ENCODE measurements at places on chromosomes 1 and 21. TPM values are rescaled to one million over a fixed set of nuclear protein-coding genes. Genes with fewer than 3 reads are reported as not detected.
A peak's percentile ranks its signal among the peaks of the same experiment; 100 is the strongest.

- no peak overlapping the region for H3K27ac ChIP-seq
- no peak for DNase-seq
- H3K4me1 ChIP-seq = no peaks in the 10 kb centered on the region
Measured at GRCh38 chr1:230307213-230307612, 118.9 kb downstream of the PGBD5 start.

GRCh38 chr1:1968767-1969504 lies 34.6 kb downstream of the CFAP74 start:
- no peaks in the 10 kb centered on the region for H3K4me1 ChIP-seq
- no peak for DNase-seq
- H3K27me3 ChIP-seq = no peaks in the 10 kb centered on the region
- no peak overlapping the region for H3K4me3 ChIP-seq
- H3K36me3 ChIP-seq = no peaks in the 10 kb centered on the region

DNA sequence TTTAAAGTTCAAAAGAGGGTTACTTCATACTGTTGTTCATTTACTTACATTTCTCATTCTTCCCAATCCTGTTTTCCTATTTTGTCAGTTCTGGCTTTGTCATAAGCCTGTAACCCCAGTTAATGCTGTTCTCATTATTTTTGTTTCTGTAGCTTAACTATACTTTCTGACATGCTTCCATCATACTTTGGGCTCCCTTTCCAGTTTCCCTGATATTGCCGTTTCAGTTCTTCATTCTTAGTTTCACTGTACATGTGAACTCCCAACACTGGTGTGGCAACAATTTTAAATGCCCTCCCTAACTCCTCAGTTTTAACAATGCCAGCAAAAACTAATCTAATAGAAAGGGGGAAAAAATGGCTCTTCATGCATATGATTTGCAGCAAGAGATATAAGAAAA lies 456.7 kb downstream of the LMO4 start:
- H3K36me3 ChIP-seq = no peaks in the 10 kb centered on the region
- H3K4me3 ChIP-seq = no peak overlapping the region
- DNase-seq = no peak
- no peak overlapping the region for H3K27ac ChIP-seq
- no peaks in the 10 kb centered on the region for H3K4me1 ChIP-seq

GRCh38 chr21:35051287-35051818 lies 2.3 kb upstream of the RUNX1 start:
- no peaks in the 10 kb centered on the region for H3K36me3 ChIP-seq
- peaks cover 2% of the 10 kb centered on the region for H3K27me3 ChIP-seq
- DNase-seq = peak; percentile 58
- H3K27ac ChIP-seq = no peak overlapping the region

DNA sequence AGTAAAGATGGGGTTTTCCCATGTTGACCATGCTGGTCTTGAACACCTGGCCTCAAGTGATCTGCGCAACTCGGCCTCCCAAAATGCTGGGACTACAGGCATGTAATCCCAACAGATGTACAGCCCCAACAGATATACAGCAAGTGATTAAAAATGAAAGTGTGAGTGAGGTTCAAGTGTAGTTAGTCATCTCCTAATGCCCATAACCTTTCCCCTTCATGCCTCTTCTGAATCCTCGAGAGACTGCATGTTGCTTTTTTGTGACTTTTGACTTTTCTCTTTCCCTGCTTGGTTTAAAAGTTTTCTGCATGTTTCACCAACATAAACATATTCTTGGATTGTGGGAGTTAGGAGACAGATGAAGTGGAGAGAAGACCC lies 31.2 kb downstream of the KCNK2 start:
- H3K36me3 ChIP-seq = no peaks in the 10 kb centered on the region
- no peaks in the 10 kb centered on the region for H3K27me3 ChIP-seq
- DNase-seq = no peak

GRCh38 chr21:35908311-35909078 lies 151.8 kb downstream of the SETD4 start:
- H3K27me3 ChIP-seq = no peaks in the 10 kb centered on the region
- H3K27ac ChIP-seq = no peak overlapping the region
- no peaks in the 10 kb centered on the region for H3K4me1 ChIP-seq
- H3K4me3 ChIP-seq = no peak overlapping the region

GRCh38 chr1:201631037-201631436 lies 92.1 kb downstream of the NAV1 start:
- no peak for DNase-seq
- no peak overlapping the region for H3K4me3 ChIP-seq
- H3K4me1 ChIP-seq = no peaks in the 10 kb centered on the region
- no peaks in the 10 kb centered on the region for H3K36me3 ChIP-seq
- no peak overlapping the region for H3K27ac ChIP-seq

Gene XCL2
- not detected for polyA plus RNA-seq

Gene ADGRB2
- polyA plus RNA-seq = 15.6 TPM
